IPS-NIHi11 (cell line): ENCODE measurements at places on chromosomes 3 and 15.

GRCh38 chr3:141955175-141955574 lies 78.7 kb downstream of the ATP1B3 start:
- DNase-seq, result no peak

DNA sequence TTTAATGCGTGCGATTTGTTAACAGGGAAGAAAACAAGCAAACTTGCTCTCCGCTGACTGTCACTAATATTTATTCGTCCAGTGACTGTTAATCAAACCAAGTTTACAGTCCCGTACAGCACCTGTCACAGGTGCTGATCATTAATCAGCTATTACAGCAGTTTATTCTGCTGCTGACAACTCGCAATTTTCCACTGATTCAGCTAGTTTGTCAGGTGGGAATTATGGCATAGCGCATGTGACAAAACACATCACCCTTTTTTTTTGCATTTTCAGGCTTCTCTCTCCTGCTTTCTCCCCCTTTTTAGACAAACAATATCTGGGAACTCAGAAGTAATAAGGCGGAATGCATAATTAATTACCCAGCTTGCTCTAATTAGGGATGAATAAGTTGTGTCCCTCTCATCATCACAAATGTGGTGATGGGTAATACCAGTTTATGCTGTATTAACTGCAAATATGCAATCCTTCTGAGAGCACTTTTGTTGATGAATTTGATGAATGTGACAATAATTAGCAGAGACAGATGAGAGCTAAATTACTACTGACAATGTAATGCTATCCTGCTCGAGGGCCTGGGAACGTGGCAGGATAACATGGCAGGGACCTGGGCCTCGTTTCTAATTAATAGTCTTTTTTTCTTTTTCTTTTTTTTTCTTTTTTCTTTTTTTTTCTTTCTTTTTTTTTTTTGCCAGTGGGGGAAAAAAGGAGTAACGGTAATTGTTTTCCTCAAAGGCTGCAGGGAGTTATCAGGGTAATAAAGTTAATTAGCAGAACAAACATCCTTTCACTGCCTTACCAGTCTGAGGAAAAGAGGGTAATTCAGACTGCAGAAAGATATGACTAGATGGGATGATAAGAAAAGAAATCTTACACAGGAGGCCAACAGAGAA lies 150.3 kb upstream of the SOX2 start:
- no peak for DNase-seq

DNA sequence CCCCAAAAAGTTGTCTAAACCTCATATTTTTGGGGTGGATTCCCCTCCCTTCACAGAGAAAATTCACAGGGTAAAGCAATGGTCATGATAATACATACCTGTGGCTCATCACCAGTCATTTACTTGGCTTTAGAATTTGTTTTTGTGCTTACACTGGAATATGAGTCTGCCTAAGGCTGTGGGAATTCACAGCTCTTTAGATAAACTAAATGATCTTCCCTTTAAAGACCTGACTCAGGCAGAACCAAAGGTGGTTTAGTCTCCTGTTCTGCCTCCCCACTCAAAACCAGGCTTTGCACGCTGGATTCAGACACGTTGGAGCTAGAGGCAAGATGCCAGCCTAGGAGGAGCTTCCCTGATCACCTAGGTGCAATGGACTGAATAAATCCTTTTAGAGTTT lies 40.3 kb upstream of the BNC1 start:
- DNase-seq, result no peak

- DNase-seq, result no peak
Observed at GRCh38 chr3:141619450-141619849, 118.6 kb upstream of the RNF7 start.

GRCh38 chr3:77186728-77187127 lies 146.8 kb downstream of the ROBO2 start:
- no peak for DNase-seq

DNA sequence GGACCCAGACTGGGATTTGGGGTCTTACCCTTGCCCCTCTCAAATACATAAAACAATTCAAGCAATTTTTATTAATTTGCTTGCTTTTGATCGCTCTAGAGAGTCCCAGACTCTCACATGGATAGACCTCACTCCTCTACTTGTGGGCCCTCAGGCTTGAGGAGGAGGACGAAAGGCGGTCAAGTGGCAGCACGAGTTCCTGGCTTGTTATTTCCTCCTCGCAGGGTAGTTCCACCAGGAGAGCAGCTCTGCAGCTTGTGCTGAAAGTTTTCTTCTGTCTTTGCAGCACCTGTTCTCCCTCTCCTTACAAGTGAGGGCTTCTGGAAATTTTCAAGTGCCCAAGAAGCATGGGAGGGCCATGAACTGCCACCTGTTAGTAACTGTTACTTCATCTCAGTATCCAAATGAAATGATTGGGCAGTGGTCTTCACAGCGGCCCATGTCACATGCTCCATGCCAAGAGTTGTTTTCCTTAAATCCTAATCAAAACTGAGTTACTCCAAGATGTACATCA lies 22.7 kb downstream of the ABI3BP start:
- DNase-seq, result no peak
